Neural progenitor cell (in vitro differentiated cells): ENCODE measurements at places on chromosomes 12 and 14. TPM values are rescaled to one million over a fixed set of nuclear protein-coding genes. Genes with fewer than 3 reads are reported as not detected.

Gene NEUROD4
- total RNA-seq, result 0.62 and 1.8 TPM in 2 replicates

- no peak for DNase-seq
These were observed 13.6 kb downstream of the BCL11B start for GRCh38 chr14:99258341-99258861.

- no peak for DNase-seq
These were observed 138.5 kb upstream of the SRRM4 start for GRCh38 chr12:118842866-118843265.

- peak; percentile 21 for DNase-seq
These were observed at the start of gene LRCOL1 for GRCh38 chr12:132610051-132610759. Gene LRCOL1, minus strand, starts transcription at chr12:132610582. Its CDS starts 4,331 bp downstream, at chr12:132606251.

Gene TESPA1
- not detected in 2 replicates for total RNA-seq

GRCh38 chr12:49403971-49404450 is 36.7 kb downstream of the SPATS2 start:
- no peak for DNase-seq

Gene DDN
- 0.25 TPM in 1 of 2 replicates, not detected in the other for total RNA-seq

DNA sequence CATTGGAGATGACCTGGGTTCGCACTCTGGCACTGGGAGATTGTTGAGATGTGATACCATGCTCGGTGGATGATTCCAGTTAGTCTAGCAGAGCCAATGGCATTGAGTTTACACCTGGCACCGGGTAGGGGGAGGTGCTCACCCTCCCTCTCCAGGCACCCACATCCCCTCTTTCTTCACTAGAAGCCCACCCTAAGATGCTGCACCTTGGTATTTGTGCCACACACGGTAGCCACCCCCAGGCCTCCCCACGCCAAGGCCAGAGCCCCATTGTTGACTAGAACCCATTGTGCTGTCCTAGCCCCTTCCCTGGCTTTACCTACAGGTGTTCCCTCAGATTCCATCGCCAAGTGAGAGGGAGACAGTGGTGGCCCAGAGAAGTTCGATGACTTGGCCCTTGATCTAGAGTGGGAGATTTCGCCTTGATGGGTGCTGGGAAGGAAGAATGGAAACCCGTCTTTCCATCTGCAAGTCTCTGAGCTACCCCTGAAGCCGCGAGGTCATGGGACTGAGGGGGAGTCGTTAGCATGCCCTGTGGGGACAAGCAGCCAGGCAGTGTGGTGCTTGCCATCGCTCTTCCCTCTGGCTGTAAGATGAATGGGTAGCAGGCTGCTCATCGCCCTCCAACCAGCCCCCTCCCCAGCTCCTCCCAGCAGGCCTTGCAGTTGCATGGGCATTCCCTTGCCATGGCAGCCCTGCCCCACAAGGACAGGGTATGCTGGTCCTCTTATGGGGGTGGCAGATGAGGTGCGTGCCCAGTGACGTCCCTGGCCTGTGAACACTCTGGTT is 8.7 kb downstream of the CCND2 start:
- no peak for DNase-seq

GRCh38 chr12:87661786-87662377 is 367.3 kb downstream of the C12orf50 start:
- no peak for DNase-seq

Gene FANCM
- total RNA-seq, result 18.6 and 29.4 TPM in 2 replicates

Gene GNB3
- 2.7 and 7.6 TPM in 2 replicates for total RNA-seq

- no peak for DNase-seq
These were observed 781.4 kb upstream of the TMEM132C start for GRCh38 chr12:127485528-127485927.

DNA sequence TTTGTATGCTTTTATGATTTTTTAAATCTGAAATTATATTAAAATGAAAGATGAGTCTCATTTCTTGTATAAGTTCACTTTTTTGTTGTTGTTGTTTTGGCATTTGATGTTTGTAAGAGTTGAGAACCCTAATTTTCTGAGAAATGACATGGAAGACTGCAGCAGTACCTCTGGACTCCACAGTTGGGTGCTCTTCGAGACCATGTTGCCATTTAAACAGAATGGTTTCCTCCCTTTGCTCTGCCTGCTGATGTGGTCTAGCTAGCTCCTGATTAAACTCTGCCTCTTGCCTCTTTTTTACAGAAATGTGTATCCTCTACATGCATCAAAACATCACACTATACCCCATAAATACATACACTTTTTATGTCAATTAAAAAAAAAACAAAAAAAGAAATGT is 5.8 kb upstream of the LTA4H start:
- no peak for DNase-seq

Gene LRRC10
- not detected in 2 replicates for total RNA-seq

DNA sequence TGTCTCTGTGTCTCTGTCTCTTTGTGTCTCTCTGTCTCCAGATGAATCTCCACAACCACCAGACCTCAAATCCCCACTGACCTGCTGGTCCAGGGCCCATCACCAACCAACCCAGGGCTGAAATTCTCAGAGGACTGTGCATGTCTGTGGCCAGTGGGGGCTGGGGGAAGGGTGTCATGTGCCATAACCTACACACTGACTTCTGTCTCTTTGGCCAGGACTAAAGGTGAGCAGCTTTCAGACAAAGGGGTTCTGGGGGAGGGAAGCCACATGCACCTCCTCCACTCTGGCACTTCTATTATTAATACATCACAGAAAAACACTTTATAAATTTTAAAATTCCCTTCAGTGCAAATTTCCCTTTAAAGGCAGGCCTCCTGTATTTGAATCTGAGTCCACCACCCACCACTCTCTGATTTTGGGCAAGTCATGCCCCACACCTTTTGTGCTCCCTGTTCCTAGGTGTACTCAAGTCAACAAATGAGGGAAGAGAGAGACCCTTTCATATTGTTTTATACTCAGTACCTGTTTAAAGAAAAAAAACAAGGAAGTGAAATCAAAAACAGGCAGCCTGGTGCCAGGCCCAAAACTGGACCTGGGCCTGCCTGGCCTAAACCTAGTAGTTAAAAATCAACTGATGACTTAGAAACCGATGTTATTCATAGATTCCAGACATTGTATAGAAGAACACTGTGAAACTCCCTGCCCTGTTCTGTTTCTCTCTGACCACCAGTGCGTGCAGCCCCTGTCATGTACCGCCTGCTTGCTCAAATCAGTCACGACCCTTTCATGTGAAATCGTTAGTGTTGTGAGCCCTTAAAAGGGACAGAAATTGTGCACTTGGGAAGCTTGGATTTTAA is 80.2 kb downstream of the TUNAR start:
- DNase-seq, result no peak

Gene CLEC4A
- 0.43 and 2.0 TPM in 2 replicates for total RNA-seq

DNA sequence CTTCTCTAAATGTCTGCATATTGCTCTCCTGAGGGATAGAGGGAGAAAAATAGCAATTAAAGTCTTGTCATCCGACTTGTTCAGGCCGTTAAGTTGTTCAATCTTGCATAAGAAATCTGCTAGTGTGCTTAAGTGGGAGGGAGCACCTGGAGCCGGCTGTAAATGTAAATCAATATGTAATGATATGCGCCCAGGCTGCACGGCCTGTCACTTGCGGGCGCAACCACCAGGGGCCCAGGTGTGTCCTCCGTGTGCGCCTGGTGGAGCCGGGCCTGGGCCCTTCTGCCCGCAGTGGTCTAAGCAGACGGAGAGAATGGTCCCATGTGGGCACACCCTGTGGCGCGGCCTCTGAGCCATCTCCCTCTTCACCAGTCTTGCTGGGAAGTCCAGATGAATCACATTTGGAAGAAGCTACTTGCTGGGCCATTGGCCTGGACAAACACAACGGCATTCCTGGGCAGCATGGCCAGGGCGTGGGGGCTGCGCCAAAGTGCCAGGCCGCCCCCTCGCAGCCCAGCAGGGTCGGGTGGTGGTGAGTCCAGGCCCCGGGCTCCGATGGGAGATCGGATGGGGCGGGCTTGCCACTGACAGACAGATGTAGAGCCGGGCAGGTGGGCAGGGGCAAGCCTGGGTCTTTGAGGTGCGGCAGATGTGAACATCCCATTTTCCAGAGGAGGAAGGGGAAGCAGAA is 193.3 kb upstream of the C14orf180 start:
- DNase-seq, result no peak

DNA sequence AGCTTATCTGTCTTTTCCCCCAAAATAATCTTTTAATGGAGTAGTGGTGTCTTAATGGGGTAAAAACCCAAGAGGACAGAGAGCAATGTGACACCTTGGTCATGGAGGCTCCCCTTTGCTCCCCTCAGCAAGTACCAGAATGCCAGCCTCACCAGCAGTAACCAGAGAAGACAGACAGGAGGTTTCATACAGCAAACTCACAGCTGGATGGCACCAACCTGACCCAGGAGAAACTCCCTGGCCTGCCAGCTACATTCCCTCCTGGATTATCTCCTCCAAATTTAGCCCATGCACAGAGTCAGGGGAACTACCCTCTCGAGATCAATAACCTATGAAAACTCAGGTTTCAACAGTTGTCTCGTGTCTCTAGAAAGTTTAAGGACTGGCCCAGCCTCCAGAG is 15.9 kb downstream of the BHLHE41 start:
- no peak for DNase-seq

- no peak for DNase-seq
These were observed 58.3 kb upstream of the ARID2 start for GRCh38 chr12:45671254-45671653.

GRCh38 chr12:109710205-109710746 is 3.3 kb upstream of the FAM222A start:
- DNase-seq, result no peak

- DNase-seq, result no peak
These were observed 383.1 kb downstream of the EGLN3 start for GRCh38 chr14:33567731-33568130.

DNA sequence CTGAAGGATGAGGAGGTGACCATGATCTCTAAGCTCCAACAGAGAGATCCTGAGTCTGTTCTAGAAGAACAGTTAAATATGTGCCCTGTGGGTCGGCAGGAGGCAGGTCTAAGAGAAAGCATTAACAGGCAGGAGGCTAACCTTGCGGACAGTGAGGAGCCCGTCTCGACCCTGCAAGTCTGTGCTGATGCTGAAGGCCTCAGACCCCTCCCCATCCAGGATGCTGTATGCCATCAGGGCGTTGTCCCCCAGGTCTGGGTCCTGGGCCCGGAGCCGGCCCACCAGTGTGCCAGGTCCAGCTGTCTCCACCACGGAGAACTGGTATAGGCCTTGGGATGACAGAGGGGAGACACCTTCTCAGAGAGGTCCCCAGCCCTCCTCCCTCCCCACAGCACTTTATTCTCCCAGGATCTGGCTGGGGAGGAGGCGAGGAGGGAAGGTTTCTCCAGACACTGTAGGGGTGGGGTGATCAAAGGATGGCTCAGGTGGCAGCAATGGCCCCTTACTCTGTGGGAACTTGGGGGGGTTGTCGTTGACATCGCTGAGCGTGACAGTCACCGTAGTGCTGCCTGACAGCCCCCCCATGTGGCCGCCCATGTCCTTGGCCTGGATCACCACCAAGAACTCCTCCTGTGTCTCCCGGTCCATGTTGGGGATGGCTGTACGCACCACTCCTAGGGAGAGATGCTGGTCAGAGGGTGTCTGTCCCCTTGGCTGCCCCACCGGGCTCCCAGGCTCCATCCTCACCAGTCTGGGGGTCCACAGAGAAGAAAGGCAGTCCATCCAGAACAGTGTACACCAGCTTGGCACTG is 3.1 kb downstream of the CDH24 start:
- peak; percentile 39 for DNase-seq

GRCh38 chr14:53807542-53807941 is 149.1 kb downstream of the BMP4 start:
- DNase-seq, result no peak

Gene RNASE1
- total RNA-seq, result 5.7 TPM in 1 of 2 replicates, not detected in the other

DNA sequence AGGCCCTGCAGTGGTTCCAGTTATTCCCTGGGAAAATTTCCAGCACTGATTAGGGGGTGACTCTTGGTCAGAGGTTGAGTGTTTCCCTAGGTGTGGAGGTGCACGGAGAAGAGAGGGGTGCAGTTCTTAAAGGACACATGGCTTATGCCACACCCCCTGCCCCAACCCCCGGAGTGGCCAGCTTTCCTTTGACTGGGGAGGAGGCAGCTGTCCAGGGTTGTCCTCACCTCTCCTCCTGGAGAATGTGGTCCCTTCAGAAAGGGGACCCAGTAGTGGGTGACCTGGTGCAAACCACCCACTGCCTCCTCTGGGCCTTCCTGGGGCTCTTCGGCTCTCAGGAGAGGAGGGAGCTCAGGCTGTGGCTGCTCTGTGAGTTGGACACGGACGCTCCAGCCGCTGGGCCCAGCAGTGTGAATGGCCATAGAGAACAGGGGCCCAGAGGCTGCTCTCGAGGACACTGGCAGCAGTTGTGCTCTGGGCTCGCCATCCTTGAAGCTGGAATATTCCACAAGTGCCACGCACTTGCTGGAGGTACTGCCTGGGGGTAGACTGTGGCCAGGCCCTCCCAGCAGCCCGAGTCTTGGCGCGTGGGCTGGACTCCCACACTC is 13.6 kb downstream of the PACS2 start:
- no peak for DNase-seq

GRCh38 chr14:102902086-102902485 is 20.4 kb upstream of the AMN start:
- no peak for DNase-seq

Gene KRT8
- total RNA-seq, result 168 and 184 TPM in 2 replicates

DNA sequence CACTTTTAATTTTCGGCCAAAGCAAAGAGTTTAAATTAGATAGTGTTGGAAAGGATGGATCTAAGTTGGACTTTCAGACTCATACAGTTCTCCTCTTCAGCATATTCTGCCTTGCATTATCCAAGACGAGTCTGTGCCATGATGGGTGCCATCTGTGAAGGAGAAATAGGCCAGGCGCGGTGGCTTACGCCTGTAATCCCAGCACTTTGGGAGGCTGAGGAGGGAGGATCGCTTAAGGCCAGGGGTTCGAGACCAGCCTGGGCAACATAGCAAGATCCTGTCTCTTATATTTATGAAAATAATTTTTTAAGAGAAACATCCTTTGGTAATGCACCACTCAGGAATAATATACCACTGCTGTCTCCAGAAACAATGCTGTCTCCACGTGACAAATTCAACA is 6.5 kb downstream of the AK7 start:
- no peak for DNase-seq

- no peak for DNase-seq
These were observed 126.0 kb upstream of the PARP11 start for GRCh38 chr12:3998968-3999792.
